ENCODE measurements at places on chromosomes 11 and 22.

DNA sequence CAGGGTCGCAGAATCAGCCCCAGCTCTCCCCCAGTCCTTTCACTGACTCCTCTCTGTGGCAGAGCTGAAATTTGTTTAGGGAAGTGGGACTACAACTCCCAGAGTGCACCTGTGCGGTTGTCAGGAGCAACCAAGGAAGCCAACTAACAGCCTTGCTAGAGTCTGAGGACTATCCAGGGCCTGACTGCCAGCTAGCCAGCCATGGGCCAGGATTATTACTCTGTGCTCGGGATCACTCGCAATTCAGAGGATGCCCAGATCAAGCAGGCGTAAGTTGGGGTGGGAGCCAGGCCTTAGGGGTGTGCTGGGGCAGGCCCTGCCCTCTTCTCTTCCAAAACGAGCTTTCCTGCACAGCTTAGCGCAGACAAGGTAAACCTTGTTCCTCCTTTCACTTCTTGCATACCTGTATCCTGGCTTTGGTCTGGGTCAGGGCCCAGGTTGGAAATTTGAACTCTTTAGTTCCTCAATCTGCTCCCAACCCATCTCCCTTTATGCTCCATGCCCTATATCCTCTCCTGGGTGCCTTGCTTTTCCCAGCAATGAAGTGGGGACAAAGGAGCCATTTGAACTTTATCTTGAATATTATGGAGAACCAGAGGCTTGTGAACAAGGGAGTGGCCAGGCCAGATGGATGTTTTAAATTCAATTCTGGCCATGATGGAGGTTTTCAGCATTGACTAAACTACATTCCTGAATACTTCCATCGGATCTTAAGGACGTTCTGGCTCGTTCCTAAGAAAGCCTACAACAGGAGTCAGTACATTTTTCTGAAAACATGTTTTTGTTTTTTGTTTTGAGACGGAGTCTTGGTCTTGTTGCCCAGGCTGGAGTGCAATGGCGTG is at the start of gene DNAJB13:
Gene DNAJB13, plus strand, starts transcription at position 158 of the 842 bp plus-strand sequence. Its CDS starts 44 bp downstream, at position 202.
- DNase-seq, result no peak

DNA sequence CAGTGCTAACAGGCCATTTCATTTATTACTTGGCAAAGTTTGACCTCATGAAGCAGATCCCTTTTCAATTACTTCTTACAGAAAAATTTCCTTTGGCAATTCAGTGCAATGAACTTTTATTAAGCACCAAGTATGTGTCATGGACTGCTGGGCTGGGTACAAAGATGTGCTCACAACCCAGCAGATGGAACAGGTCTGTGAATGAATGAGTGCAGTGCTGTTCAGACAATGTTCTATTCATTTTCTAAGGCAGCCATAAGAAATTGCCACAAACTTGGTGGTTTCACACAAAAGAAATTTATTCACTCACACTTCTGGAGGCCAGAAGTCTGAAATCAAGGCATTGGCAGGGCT is 428.5 kb downstream of the SOX6 start:
- no peak for DNase-seq

GRCh38 chr22:23159291-23159630 is 14.0 kb downstream of the RAB36 start:
- no peak for DNase-seq

GRCh38 chr11:86370922-86371594 is 3.6 kb upstream of the CCDC81 start:
- no peak for DNase-seq

DNA sequence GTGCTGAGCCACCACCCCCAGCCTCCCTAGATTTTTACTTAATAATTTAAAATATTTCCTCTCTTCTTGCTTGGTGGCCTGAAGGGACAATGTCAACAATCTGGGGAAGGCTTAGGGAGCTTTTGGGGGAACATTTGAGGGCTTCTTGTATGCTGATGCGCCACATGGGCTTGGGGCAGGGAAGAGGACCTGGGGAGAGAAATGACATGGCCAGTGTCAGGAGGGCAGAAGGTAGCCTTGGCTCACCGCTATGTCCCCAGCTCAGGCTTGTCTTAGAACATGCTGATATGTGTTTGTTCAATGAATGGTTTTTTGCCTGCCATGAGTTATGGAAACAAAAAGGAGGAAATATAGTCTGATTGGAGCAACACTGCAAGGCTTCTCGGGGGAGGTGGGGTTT is 51.6 kb downstream of the ST14 start:
- no peak for DNase-seq

GRCh38 chr11:69509381-69509780 is 27.9 kb downstream of the LINC01488 start:
- no peak for DNase-seq

DNA sequence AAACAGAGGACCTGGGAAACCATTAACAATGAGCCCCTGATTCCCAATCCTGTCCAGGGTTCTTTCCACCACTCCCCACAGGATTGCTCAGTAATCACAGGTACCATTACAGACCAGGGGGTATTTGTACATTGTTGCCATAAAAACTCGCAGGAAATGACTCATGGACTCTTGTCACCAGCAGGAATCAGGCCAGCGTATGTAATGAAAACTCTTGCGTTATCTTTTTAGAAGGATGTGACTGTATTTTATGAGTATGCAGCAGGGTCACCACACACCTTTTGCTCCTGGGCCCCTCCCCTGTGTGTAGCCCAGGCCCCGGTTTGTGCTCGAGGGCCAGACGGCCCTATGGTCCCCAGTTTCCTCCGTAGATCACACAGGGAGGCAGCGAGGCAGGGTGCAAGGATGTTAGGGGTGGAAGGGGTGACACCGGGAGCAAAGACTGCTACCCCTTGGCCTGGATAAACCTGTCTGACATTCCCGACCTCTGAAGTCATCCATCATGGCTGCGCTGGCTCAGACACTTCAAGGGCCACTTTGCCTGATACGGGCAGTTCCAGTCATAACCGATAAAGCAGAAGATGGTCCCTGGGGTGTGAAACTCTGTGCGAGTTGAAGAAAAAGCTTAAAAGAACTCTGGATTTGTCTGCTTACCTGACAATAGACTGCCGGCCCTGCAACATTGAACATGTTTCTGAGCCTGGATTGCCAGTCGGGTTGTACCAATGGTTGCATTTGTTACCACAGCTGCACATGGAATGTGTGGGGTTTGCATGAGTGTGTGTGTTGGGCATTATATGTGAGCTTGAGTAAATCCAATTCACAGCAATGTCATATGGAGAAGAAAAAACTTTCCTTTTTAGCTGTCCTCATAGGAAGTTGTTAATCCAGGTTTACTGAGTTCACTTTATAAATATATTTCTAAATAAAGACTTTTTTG is 56.9 kb downstream of the MICAL2 start:
- DNase-seq, result no peak

GRCh38 chr11:6841694-6842093 is 3.8 kb upstream of the OR10A5 start:
- no peak for DNase-seq

DNA sequence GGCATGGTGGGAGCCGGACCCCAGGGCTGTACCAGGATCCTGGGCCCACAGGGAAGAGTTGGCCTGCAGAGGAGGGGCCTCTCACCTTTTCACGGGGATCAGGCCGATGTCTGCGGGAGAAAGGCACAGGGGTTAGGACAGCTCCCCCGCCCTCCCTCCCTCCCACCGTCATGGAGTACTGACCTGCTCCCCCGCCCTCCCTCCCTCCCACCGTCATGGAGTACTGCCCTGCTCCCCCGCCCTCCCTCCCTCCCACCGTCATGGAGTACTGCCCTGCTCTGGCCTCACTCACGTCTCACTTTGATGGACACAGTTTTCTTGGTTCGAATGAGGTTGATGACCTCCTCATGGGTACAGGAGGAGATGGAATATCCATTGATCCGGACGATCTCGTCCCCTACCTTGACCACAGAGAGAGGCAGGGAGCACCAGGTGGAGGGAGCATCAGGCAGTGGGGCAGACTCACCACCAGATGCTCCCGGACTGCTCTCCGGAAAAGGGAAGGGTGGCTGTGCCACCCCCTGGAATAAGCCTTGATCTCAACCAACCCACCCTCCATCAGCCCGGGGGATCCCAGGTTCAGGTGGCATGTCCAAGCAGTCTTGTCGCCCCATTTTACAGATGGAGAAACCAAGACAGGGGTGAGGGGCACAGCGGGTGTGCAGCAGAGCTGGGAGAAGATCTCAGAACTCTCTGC is 17.1 kb downstream of the USH1C start:
- no peak for DNase-seq

- DNase-seq, result no peak
Measured at GRCh38 chr11:11025087-11025486, 167.2 kb upstream of the ZBED5 start.

DNA sequence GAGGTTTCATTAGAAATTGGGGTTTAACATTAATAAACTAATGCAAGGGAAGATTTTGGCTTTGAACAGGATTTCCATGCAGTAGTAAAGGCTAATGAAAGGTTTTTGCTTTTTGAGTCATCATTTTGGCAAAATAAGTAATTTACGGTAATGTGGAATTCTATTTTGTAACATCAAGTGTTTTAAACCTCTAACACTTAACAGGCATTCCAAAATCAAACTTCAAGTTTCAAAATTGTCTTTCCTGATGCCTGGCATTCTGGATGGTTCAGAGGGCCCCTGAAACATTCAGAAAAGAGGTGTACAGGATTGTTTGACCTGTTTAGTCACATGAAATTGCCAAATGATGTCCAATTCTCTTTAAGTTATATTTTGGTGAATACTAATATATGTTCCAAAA is 90.4 kb upstream of the GNAZ start:
- no peak for DNase-seq

- no peak for DNase-seq
Measured at GRCh38 chr11:7974668-7975067, 9.4 kb upstream of the NLRP10 start.

DNA sequence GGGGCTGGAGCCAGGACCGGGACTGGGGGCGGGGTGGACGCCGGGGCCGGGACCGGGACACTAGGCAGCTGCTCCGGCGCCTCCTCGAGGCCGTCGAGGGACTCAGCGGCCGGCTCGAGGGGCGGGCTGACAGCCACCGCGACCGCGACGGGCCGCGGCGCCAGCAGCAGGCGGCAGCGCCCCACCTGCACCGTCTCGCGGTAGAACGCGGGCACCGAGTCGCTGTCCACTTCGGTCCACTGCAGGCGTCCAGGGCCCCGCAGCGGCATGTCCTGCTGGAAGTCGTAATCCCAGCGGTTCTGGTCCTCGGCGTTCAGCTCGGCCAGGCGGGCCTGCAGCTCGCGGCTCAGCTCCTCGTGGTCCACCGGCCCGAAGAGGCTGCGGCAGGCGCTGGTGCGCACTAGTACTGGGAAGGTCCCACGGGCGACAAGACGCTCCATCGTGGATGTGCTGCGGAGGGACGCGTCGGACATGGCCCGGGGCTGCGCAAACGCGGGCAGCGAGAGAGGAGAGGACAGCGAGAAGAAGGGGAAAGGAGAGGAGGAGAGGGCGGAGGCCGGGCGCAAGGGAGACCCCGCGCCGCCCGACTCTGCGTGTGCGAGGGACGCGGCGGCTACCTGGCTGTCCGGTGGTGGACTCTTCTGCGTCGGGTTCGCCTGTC is 428 bp downstream of the CDKN1C start:
- DNase-seq, result no peak

- no peak for DNase-seq
Measured at GRCh38 chr11:45852712-45853101, 5.4 kb downstream of the CRY2 start.

DNA sequence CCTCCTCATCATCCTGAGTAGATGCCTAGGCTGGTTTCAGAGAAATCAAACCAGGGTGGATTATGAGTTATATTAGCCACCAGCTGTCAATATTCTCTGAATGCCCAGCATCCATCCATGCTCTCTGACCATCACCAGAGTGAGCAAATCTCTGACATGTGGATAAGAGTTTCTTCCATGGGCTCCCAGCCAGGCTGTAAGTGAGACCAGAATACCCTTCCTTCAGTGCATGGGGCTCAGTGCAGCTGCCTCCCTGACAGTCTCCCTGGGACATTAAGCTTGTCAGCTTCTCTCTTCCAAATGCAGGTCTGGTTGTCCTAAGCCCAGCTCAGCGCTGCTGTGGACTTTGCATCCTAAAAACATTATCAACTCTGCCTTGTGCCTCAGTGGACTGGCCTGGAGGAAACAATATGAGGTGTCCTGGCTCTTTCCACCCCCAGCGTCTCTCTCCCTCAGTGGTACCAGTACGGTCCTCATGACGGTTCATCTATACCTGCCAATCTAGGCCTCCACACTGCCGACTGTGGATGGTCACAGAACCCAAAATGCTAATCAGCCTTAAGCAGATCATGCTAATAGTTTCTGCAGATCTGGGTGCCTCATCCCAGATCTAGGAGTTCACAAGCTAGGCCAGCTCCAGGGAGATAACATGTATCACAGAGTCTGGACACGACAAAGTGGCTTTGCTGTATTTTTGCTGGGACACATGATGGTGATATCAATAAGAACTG is 41.6 kb upstream of the PRAME start:
- DNase-seq, result no peak

DNA sequence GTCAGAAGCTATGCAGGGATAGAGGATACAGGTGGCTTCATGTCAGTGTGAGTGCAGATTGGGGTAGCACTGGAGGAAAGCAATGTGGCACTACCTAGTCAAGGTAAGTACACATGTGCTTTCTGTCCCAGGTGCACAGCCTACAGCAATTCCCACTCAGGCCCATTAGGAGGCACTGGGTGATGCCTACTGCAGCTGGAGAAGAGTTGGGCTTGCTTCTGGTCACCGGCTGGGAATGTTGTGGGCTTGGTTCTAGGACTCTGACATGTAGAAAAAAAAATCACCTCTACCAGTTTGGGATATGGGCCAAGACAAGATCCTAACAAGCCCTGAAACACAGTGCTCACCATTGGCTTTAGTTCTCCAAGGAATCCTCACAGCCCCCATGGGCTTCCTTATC is 69.7 kb downstream of the TENM4 start:
- no peak for DNase-seq

GRCh38 chr22:35369996-35370395 is 10.9 kb upstream of the HMOX1 start:
- no peak for DNase-seq

- DNase-seq, result no peak
Measured at GRCh38 chr11:34870548-34871196, 45.5 kb downstream of the APIP start.

GRCh38 chr11:30552839-30553238 is 33.3 kb downstream of the MPPED2 start:
- DNase-seq, result no peak

GRCh38 chr11:34004236-34004635 is 47.3 kb upstream of the CAPRIN1 start:
- DNase-seq, result no peak

DNA sequence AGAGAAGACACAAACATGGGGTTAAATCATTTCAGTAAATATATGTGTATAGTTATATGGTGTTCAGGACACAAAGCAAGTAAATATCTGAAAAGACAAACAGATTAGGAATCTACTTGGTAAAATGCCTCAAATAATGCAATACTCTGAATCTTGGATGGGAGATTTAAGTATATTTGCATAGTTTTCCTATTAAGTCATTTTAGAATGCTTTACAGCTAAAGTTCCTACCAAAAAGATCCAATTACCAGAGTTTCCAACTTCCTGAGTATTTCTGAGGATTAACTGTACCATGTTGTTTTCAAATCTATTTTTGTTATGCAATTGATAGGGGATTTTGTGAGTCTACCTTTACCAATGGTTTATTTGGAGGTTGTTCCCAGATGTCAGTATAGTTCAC is 424.4 kb upstream of the CCDC179 start:
- DNase-seq, result no peak

Measured in NCI-H1417 treated with DMSO at 0.1 percent for 48 hours (cell line).